Activated CD4-positive, alpha-beta T cell treated with anti-CD3 and anti-CD28 coated beads for 24 hours (primary cell): ENCODE measurements at places on chromosomes 16 and 17.
A peak's percentile ranks its signal among the peaks of the same experiment; 100 is the strongest.

DNA sequence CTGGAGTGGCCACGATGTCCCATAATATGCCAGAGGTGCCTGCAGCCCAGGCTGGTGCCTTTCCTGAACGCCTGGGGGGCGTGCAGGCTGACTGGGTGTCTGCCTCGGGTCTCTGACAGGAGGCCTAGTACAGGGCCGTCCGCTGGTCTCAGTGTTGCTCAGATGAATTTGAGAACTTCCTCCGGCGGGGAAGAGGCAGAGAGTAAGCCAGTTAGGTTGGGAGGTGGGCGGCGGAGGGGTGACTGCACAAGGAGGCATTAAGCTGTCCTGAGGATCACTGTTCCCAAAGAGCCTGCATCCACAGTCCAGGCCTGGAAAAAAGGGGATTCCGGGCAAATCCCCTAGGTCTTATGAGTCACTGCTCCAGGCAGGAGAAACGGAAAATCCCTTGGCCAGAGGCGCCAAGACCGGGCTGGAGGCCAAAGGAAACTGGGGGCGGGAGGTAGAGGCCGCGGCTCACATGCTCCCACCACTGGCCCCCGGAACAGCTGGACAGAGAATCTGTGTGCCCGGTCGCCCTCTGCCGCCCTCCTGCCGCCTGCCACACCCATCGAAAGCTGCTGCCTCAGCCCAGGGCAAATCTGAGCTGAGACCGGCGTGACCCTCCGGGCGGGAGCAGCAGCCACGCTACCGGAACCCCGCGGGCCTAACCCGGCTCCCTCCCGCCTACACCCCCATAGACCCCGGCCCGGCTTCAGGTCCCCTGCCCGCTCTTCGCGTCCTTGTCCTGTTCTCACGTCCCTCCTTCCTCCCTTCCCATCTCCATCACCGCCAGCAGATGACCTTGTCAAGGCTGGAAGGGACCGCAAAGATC lies 1.2 kb downstream of the TRIM47 start:
- DNase-seq, result no peak

GRCh38 chr17:83189044-83190003 lies 109.9 kb downstream of the METRNL start:
- no peak for DNase-seq

GRCh38 chr17:14332331-14332730 lies 31.4 kb downstream of the HS3ST3B1 start:
- DNase-seq, result no peak

DNA sequence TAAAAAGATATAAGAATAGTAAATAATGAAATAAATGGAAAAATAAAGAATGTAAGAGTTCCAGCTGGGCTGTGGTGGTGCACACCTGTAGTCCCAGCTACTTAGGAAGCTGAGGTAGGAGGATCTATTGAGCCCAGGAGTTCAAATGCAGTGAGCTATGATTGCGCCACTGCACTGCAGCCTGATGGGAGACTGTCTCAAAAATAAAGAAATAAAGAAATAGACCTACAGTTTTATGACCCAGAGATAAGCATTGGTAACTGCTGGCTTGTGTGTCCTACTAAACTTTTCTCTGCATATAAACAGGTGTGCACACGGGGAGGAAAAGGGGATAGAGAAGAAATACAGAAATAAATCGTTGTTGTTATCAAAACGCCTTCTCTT lies 7.8 kb upstream of the PDP2 start:
- DNase-seq, result no peak

GRCh38 chr17:4206962-4207361 lies 56.8 kb downstream of the ANKFY1 start:
- no peak for DNase-seq

GRCh38 chr17:4999430-5000093 lies 1.8 kb downstream of the KIF1C start:
- no peak for DNase-seq

DNA sequence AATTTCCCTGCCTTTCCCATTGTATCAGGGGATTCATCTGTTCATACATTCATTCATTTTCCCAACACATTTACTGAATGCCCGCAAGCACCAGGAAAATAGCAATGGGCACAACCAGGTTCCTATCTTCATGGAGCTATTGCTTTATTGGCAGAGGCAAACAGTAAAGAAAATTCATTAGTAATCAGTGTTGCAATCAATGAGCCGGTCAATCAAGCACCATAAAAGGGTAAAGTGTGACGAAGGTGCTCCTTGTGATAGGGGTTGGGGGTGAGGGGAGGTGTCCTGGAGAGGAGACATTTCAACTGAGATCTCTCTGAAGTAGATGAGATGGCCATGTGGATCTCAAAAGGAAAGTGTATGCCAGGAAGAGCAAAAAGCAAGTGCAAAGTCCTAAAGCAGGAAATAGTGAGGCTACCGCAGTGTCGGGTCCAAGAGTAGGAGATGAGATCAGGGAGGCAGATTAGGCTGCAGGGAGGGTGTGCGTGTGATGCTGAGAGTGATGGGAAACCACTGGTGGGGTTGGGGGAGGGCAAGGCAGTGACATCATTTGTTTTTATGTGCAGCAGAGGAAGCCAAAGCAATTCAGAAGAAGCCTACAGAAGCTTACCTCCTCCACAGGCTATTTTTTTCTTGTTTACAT lies 28.4 kb downstream of the CDH13 start:
- peak; percentile 39 for DNase-seq

DNA sequence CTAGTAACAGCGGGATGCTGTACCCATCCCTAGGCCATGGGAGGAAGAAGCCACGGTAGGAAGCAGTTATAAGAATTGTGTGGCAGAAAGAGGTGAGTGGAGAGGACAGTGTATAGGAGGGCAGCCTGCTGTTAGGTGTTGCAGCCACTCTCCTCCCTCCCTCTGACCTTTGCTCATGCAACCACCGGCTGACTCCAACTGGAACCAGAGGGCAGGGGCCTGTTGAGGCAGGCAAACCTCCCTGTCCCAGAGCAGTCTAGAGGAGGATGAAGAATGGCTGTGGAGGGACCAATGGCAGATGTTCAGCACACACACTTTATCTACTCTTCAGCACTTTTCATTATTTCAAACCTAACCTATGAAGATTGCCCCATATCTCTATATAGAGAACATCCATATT lies 2.2 kb downstream of the TXNL4B start:
- DNase-seq, result no peak

- no peak for DNase-seq
Observed at GRCh38 chr17:64067657-64068056, 47.2 kb upstream of the ICAM2 start.

DNA sequence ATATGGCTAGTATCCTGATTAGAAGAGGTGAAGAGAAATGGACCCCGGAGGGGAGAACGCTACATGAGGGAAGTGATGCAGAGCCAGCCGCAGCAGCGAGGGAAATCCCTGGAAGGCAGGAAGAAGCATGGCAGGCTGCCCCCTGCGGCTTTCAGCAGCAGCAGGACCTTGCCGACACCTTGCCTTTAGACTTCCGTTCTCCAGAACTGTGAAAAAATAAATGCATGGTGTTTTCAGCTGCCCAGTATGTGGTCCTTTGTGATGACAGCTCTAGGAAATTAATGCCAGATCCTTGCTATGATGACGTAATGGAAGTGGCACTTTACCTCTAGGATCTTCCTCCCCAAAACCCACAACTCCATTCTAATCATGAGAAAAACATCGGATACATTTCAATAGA lies 9.7 kb upstream of the ZFP1 start:
- no peak for DNase-seq

GRCh38 chr17:3730881-3731429 lies 7.3 kb downstream of the HASPIN start:
- no peak for DNase-seq

GRCh38 chr17:41540921-41541625 lies 13.0 kb upstream of the KRT19 start:
- DNase-seq, result no peak

DNA sequence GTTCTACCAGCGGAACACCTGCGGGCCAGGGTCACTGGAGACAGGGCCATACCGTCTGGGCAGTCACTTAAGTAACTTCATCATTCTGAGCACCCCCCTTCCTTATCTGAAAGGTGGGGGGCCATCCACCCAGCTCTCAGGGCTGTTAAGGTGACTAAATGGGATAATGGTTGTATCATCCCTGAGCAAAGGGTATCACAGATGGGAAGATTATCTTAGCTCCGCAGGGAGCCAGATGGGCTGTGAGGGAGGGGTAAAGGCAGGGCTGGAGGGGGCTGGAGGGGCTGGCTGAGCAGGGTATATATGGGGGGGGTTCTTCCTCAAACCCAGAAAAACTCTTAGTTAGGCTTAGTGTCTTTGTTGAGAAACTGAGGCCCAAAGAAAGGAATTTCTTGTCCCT lies 2.9 kb upstream of the CACNA1G start:
- DNase-seq, result no peak

- DNase-seq, result peak; percentile 42
Observed at GRCh38 chr17:50956750-50957523, 90.8 kb upstream of the TOB1 start.

- DNase-seq, result no peak
Observed at GRCh38 chr16:54687043-54687899, 243.4 kb upstream of the IRX5 start.

GRCh38 chr17:76130473-76130872 lies 10.6 kb downstream of the FOXJ1 start:
- no peak for DNase-seq

GRCh38 chr16:1101133-1101532 lies 5.1 kb upstream of the C1QTNF8 start:
- DNase-seq, result no peak

GRCh38 chr16:12901204-12901596 lies 198 bp upstream of the SHISA9 start:
- DNase-seq, result no peak

- no peak for DNase-seq
Observed at GRCh38 chr17:76633628-76634328, 9.8 kb downstream of the ST6GALNAC1 start.

DNA sequence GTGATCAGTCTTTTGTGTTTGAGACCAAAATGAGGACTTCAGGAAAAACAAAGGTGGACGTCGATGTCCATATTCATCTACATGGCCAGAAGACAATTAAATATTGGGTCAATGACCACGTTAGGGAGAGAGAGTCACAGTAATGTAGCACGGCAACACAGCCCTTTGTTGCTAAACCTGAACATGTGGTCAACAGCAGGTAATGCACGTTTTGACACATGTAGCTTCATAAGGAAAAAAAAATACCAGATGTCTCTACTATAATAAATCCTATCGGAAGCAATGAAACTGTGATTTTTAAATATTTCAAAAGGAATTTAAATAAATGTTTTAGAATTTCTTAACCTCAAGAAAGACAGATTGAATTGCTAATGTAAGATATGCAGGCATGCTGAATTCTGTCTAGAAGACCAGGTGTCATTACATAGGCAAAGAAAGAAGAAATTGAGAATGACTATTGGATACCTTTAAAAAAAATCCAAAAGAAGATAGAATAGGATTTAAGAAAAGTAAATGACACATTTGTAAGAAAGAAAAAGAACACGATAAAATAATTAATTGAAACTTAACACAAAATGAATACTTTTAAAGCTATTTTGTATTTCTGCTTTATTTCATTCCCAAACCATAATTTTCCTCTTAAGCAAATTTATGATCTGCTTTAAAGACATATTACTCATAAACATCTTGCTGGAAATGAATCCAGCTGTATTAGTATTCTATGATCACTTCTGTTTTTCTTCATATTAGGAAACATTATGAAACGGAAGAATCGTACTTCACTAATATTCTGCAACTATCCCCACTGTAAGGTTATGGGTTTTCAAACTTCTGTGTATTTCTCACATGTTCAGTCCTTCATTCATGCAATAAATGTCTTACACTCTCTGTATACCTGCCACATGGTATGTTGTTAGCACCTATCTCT lies 30.1 kb downstream of the ABCA8 start:
- no peak for DNase-seq

- DNase-seq, result no peak
Observed at GRCh38 chr16:19506965-19507364, 14.9 kb downstream of the GDE1 start.

GRCh38 chr17:20315821-20316220 lies 151.5 kb downstream of the LGALS9B start:
- DNase-seq, result no peak

DNA sequence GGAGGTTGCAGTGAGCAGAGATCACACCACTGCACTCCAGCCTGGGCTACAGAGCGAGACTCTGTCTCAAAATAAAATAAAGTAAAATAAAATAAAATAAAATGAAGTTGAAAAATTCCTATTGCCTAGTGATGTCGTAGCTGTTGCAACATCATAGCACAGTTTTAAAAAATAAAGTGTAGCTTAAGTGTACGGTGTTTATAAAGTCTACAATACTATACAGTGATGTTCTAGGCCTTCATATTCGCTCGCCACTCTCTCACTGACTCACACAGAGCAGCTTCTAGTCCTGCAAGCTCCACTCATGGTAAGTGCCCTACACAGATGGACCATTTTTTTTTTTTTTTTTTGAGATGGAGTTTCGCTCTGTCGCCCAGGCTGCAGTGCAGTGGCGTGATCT lies 43.5 kb upstream of the MNT start:
- no peak for DNase-seq

DNA sequence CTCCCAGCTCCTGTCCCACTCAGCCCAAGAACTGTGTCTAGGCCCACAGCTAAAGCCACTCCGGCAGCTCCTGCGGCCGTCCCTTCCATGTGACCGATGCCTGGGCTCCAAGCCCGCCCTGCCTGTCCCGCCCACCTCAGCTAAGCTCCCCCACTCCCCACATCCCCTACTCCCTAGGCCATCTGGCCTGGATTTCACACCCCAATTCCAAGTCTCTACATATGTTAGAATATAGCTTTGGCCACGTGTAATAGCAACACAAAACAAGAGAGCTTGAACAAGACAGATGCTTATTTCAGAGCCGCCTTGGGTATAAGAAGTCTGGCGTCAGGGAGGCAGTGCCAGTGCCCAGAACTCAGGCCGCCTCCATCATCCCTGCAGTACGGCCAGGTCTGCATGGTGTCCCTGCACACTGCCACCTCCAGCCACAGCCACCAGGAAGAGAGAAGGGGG lies 30.0 kb upstream of the USP22 start:
- DNase-seq, result no peak

- peak; percentile 83 for DNase-seq
Observed at GRCh38 chr16:66478733-66479511, 51.8 kb downstream of the BEAN1 start.

- no peak for DNase-seq
Observed at GRCh38 chr16:27924411-27925118, 138.9 kb downstream of the GSG1L start.
